ENCODE measurements at places on chromosomes 3 and 15. TPM values are rescaled to one million over a fixed set of nuclear protein-coding genes. Genes with fewer than 3 reads are reported as not detected.

Gene BCHE
- not detected for total RNA-seq

GRCh38 chr3:54968546-54969172, 40.8 kb upstream of the LRTM1 start:
- no peak for DNase-seq

DNA sequence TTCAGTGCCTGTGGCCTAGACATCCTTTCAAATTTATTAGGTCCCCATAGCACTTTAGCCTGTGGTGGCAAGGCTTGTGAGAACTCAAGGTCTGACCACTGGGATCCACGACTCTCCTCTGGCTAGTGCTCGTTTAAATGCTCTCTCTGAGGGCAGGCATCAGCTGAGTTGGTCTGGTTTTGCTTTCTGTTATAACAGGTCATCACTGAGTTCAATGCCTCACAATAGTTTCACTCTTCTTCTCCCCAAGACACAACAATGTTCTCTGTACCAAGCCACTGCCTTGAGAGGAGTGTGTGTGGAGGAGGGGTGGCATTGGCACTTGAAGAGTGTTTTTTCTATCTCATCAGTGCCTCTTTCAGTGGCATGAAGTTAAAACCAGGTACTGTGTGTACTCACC, 7.6 kb downstream of the OR5K4 start:
- no peak for DNase-seq

- DNase-seq = no peak
Measured at GRCh38 chr3:29557186-29557585, 276.3 kb downstream of the RBMS3 start.

DNA sequence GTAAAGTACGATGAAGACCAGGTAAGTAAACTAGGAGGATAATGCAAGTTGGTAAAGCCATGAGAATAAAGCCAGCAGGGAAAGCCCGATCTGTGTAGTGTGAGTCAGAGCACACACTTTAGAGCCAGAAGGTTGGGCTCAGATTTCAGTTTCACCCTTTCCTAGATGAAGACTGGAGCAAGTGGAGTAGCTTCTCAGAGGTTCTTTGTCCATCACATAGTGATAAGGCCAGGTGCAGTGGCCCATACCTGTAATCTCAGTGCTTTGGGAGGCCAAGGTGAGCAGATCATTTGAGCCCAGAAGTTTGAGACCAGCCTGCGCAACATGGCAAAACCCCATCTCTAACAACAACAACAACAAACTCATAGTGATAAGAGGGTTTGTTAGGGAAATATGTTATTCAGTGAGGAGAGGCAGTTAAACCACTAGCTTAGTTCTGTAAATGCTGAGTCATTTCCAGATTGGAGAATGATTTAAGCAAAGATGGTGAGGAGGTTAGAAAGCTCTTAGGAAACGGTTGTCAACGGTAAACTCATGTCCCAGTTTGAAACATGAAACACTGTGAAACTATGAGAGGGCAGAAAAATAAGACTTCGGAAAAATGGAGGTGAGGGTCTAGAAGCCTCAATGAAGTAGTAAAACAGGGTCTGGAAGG, 39.0 kb downstream of the IL12A start:
- peak; percentile 82 for DNase-seq

Gene CCK
- total RNA-seq = not detected

GRCh38 chr3:49826016-49826415, 12.3 kb upstream of the UBA7 start:
- DNase-seq = no peak

Gene LAMB2
- 365 TPM for total RNA-seq

- no peak for DNase-seq
Measured at GRCh38 chr3:15919971-15920370, 122.2 kb upstream of the ANKRD28 start.

DNA sequence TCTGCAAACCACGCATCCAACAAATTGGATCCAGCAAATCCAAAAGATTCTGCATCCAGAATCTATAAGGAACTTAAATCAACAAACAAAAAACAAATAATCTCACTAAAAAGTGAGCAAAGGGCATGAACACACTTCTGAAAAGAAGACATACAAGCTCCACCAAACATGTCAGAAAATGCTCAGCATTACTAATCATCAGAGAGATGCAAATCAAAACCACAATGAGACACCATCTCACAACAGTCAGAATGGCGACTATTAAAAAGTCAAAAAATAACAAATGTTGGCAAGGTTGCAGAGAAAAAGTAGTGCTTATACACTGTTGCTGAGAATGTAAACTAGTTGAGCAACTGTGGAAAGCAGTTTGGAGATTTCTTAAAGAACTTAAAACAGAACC, 21.6 kb upstream of the SLC25A36 start:
- no peak for DNase-seq

- peak; percentile 56 for DNase-seq
Measured at GRCh38 chr15:85831415-85832113, 36.8 kb upstream of the KLHL25 start.

Gene MGA
- total RNA-seq = 19.0 TPM

Gene PLA2G4D
- total RNA-seq = 0.17 TPM

Gene HDC
- total RNA-seq = not detected

Gene CERS3
- not detected for total RNA-seq

DNA sequence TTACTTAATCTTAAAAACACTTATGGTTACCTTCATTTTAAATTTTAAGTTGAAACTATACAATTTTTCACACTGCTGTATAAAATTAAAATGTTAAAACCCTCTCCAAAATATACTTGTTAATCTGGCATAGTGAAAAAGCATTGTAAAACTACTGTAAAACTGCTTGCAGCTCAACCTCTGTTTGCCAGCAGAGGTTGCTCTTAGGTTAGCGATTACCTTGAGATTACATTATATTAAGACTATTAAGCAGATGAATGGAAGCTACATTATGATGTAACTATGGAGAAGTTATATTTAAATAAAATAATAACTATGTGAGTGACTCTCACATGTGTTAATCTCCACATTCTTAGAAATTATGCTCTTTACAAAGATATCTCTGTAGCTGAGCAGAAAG, 143.6 kb upstream of the SLITRK3 start:
- DNase-seq = peak; percentile 43

Gene MUC20
- 0.69 TPM for total RNA-seq

- DNase-seq = peak; percentile 34
Measured at GRCh38 chr3:146148468-146148931, 12.5 kb downstream of the PLOD2 start.

- DNase-seq = no peak
Measured at GRCh38 chr15:100740138-100740537, 137.7 kb downstream of the ASB7 start.

Gene ATP2B2
- total RNA-seq = not detected

Gene CAV3
- total RNA-seq = not detected

Gene XCR1
- not detected for total RNA-seq

- no peak for DNase-seq
Measured at GRCh38 chr3:63959146-63959545, 47.0 kb upstream of the SCAANT1 start.

Gene KCNMB3
- total RNA-seq = 2.3 TPM

- DNase-seq = peak; percentile 65
Measured at GRCh38 chr15:39801641-39802309, 19.1 kb upstream of the FSIP1 start.

DNA sequence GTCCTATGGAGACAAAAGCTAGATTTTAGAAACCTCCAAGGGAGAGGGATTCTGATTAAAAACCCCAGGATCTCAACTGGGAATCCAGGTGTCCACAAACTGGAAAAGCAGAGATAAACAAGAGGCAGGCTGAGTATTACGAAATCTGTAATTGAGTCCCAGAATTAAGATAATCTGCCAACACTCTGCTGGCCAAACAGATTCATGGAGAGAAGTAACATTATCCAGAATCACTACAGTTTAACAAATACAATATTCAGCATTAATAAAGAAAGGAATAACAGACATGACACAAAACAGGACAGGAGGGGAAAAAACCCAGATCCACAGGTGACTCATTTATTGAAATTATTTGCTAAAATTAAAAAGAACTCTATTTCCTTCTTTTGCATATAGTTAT, 227.2 kb upstream of the NANOGP8 start:
- no peak for DNase-seq

DNA sequence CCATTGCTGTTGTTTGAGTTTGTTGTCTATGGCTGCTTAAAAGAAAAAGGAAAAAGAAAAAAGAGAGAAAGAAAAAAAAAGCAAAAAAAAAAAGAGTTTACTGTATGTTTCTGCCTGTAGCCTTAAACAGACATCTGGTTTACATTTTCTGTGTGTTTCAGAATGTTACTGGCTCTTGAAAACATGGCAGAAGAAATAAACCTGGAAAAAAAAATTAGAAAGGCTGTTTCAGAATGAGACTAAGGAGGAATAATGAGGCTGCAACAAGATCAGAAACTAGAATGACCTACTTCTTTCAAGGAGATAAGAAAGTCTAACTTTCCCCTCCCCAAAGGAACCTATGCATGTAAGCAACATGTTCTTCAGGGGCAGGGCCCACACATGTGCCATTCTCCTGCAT, 292.1 kb downstream of the DIPK2A start:
- no peak for DNase-seq

Gene CD276
- total RNA-seq = 85.6 TPM

GRCh38 chr3:195844671-195845218, 33.0 kb upstream of the MUC4 start:
- no peak for DNase-seq

DNA sequence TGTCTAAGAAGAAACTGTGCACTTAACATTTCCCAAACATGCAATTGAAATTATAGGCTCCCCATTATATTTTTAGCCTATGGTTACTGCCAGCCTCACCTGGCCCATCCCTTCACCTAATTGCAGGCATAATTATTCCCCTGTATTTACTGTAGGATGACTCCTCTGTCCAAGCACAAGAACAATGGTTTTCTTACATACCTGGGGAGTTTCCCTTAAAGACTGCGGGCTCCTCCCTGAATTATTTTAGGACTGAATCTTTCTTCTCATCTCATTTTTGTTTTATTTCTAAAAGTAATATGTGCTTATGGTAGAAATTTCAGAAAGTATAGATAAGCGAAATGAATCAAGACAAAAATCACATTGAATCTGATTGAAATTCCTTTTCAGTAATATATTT, 11.4 kb downstream of the TM4SF1 start:
- DNase-seq = peak; percentile 82

Gene FAM107A
- 0.29 TPM for total RNA-seq

Gene ITIH3
- total RNA-seq = not detected

Gene ZPLD1
- not detected for total RNA-seq

DNA sequence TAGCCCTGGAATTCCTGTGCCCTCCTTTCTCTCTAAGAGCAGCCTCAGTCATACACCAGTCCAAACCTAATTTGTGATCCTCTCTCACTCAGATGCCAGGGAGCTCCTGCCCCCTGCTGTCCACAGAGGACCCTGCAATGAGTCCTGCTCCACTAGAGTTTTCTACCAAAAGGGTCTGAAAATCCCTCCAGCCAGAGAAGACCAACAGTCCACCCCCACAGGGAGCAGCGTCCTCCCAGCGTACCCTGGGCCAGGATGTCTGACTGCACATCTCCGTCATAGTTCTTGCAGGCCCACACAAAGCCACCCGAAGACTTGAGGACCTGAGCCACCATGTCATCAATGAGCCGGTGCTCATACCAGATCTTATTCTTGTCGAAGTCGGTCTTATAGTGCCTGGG, 15.4 kb downstream of the IDH2 start:
- peak; percentile 68 for DNase-seq

DNA sequence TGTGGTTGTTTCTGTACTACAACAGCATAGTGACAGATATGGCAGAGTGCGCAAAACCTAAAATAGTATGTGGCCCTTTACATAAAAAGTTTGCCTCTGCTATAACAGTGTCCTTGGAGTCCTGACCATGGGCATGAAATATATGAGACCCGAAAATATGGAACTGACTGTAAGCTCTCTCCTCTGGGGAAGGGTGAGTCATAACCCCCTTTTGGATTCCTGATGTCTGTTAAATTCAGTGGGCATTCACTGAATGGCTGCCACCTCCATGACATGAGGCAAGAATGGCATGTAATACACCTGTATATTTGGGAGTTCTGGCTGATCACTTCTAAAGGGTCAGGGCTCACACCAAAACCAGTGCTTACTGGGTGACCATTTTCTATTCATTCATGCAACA, 6.1 kb downstream of the TBC1D2B start:
- no peak for DNase-seq

DNA sequence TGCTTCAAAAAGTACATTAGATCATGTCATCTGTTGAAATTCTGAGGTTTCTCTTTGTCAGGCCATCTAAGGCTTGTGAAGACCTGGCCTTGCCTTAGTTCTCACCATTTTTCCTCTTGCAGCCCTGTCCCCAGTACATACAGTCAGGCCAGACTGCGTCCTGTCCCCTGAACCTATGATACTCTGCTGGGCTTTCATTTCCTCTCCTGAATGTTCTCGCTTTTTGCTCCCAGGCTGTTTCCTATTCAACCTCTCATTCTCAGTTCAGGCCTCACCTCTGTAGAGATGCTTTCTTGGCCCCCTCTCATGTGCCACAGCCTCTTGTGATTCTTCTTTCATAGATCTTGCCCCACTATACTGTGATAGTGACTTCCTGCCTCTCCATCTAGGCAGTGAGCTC, 648.8 kb upstream of the KCNMB2 start:
- no peak for DNase-seq

GRCh38 chr3:102179326-102180177, 255.3 kb upstream of the ZPLD1 start:
- DNase-seq = peak; percentile 57

- DNase-seq = no peak
Measured at GRCh38 chr3:55077726-55078125, 149.9 kb upstream of the LRTM1 start.

Gene KLHL18
- total RNA-seq = 28.6 TPM

DNA sequence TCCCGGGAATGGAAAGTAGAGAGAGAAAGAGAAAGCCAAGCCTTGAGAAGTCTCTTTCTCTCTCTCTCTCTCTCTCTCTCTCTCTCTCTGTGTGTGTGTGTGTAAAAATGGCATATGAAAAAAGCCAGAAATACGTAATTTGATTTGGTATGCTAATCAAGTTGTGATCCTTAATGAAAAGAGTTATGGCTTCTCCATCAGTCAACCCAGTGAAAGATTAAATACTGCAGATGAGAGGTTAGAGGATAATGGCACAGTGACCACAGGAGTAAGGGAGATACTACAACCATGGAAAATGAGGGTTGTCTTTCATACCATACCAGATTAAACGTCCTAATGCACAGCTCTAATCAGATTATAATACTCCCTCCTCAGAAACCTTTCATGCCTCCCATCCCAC, 193.5 kb upstream of the SOX2 start:
- DNase-seq = no peak

DNA sequence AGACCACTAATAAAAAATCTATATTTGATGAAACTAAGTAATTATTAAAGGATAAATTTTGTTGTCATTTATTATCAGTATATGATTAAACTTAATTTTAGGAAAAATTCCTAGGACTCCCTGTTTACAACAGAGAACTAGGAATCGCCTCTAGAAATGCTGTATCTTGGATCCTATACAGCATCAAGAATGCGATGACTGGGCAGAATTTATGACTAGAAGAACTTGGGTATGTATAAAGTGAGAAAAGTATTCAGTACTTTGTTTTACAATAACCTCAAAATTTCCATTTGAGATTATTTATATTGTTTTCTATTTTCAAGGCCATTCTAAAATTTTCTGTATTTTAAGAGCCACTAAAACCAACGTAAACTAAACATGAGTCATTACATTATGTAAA, 82.3 kb upstream of the AGTR1 start:
- DNase-seq = no peak

Gene PCLAF
- 34.7 TPM for total RNA-seq
